ENCODE measurements at places on chromosomes 3 and 15.

GRCh38 chr3:61855211-61855610, 293.8 kb downstream of the PTPRG start:
- DNase-seq = no peak

DNA sequence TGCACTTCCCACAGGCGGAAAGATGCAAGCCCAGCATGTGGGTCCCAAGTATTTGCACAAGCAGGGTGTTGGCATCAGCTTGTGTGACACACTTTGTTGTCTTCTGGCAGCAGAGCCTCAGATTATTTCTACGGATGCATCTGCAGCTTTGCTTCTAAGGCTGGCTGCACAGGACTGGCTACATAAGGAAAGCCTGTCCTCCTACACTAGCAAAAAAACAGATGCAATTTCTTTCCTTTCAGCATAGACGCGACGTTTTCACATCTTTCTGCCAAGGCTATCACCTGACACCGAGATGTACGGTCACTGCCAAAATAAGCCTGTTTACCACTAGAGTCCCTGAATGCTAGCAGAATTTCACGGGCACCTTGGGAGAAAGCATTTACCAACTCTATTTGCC, 13.5 kb downstream of the MRPS11 start:
- no peak for DNase-seq

DNA sequence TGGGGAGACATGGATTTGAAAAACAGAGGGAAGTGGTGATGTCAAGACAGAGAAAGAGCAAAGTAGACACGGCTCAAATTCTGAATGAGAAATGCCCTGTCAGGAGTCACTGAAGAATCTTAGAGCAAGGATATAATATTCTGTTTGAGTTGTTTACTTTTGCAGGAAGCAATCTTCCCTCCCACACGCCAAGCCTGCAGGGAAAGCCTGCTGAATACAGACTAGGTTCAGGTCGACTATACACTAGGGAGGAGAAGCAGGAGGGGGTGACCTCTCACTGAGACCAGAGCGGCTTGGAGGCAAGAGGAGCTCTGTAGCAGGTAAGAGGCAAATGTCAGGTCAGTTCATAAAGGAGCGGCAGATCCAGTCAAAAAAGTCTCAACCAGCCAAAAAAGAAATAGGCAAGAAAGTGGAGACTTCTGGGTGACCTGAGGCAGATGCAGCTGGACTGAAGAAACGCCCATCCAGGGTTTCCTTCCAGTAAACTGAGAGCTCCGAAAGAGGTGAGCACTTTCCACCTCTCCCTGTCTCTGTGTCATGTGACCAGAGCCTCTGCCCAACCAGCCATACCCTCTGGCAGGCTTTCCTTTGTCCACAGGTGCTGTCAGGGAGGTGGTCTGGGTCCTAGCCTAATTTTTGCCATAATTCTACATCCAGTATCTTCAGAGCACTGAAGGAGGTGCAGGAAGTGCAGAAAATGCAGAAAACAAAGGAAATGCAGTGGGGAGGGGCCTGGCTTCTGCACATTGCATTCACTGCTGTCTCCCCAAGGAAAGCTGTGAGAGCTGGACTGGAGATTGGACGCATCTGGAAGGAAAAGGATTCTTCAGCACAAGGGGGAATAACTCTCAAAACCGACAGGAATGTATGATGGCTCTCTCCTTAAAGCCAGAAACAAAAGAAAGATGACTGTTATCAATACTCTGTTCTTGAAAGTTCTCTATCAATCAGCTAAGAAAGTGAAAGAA, 37.8 kb upstream of the CTXND1 start:
- no peak for DNase-seq

GRCh38 chr3:69011096-69011730, 2.3 kb downstream of the EOGT start:
- no peak for DNase-seq

DNA sequence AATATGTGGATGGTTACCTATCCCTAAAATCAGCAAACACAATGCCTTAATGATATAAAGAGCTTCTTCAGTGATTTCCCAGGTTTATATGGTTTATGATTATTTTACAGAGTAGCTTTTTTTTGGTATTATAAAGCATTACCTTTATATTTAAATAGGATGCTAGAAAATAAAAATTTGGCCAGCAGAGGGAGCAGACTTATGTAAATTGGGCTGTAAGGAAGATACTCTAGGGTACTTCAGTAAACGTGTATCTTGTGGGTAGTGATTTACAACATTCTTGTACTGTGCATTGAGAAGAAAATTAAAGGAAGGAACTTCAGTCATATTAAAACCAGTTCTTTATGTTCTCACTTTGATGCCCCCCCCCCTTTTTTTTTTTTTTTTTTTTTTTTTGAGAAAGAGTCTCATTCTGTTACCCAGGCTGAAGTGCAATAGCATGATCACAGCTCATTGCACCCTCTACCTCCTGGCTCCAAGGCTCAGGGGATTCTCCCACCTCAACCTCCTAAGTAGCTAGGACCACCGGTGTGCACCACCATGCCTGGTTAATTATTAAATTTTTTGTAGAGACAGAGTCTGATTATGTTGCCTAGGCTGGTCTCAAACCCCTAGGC, 167.9 kb downstream of the BBX start:
- DNase-seq = no peak

DNA sequence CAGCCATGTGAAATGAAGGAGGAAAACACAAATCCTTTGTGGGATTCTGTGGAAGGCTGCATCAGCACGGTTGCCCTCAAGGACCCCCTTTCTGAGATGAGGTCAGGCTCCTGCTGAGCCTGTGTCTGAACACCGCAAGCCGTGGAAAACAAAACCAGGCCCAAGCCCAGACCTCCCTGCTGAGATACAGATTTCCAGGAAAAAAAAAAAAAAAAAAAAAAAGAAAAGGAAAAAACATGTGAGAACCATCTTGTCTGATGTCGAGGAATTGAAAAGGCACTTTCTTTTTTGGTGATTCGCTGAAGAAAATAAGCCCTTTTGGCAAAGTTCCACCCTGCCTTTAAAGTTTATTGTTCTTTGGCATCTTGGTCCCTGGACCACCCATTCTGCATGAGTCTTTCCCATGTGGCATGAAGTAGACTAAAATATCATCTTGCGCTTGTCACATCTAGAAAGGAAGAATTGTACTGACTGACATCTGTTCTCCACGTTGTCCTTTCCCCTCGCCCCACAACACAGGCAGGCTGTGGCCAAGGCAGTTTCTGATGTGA, 117.6 kb downstream of the CHST2 start:
- no peak for DNase-seq

DNA sequence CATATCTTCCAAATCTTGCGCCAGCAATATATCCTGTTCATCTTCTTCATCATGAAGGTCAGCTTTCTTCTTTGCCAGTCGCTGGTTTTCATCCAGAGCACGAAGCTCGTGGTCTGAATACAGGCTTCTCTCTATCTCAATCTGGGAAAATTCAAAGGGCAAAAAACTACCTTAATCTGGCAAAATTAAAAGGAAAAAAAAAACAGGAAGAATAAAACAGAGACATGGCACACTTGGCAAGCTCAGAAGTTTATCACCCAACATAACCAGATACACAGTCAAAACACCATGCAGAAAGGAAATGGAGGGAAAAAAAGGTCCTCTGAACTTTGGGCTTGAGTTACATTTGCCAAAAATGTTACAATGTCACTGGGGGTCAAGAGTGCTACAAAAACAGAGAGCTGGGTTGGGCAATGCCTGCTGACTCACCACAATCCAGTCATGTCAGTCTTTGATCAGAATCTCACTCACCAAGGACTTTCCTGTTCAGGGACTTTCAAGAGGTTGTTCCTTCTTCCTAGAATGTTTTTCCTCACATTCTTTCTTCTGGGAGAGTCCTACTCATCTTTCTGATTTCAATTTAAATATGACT, 1.5 kb downstream of the MRPL46 start:
- DNase-seq = no peak

GRCh38 chr3:158748237-158748828, 16.1 kb upstream of the RARRES1 start:
- DNase-seq = no peak

DNA sequence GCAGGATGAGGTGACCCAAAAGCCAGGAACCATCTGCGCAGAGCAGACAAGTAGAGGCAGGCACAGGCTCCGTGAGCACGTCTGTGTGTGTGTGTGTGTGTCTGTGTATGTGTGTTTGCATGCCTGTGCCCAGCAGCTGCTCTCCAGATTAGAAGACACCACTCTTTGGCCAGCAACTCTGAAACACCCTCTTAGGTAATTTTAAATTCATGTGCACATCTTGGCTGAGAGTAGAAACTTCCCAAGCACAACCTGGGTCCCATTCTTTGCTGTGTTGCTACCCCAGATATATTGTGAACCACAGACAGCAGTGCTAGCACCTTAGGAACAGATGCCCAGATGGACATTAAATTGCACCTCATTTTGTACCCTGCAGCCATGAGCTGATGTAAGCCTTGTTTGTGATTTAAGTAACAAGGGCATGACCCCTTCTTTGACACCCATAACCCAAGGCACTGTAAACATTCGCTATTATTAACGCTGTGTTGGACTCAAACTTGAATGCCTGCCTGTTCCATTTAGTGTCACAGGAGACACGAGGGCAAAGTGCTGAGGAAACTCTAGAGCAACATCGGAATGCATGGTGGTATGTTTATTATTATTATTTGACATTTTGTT, at the start of gene FILIP1L:
TSS of gene FILIP1L (minus strand) at position 89 of the 618 bp plus-strand sequence.
- DNase-seq = no peak

GRCh38 chr3:133487920-133488540, 85.5 kb upstream of the CDV3 start:
- no peak for DNase-seq

- no peak for DNase-seq
Observed at GRCh38 chr3:8484409-8485140, 17.0 kb upstream of the LMCD1 start.
